ENCODE measurements at places on chromosomes 16 and 17.

DNA sequence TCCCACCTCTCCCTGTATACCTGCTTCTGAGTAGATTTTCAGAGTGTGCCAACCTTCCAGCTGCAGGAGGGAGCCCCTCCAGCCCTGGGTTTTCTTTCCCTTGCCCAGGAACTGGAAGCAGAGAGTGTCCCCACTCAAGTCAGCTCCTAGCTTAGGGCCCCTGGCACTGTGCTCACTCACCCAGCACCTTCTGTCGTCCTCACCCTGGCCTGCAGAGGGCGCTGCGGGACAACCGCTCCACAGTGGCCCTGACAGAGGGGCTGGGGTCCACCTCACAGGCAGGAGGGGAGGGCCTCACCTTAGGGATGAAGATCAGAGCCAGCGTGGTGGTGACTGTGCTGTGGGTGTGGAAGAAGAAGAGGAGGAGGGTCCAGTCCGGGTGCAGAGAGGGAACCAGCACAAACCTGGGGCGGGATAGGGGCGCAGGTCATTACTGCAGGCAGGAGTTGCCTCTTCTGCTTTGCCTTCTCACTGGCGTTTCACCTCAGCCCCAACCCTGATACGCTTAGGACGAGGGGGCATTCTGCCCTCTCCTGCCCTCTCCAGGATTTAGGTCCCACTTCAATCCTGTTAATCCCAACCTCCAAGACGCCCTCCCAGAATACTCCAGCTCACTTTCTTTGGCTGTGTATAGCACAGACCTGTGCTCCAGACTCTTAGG lies 10.0 kb downstream of the GPR179 start:
- peak; percentile 78 for DNase-seq

DNA sequence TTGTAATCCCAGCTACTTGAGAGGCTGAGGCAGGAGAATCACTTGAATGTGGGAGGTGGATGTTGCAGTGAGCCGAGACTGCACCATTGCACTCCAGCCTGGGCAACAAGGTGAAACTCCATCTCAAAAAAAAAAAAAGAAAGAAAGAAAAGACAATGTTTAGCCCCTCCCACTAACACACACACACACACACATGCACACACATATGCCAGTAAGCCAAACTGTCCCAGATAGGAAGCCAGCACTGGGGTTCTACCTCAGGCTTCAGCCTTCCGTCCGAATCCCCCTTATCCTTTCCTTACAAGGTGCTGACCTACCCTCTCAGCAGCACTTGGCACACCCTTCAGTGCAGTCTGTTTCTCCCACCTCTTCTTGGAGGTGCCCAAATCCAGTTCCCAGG lies 8.7 kb upstream of the KCNH6 start:
- DNase-seq = no peak

DNA sequence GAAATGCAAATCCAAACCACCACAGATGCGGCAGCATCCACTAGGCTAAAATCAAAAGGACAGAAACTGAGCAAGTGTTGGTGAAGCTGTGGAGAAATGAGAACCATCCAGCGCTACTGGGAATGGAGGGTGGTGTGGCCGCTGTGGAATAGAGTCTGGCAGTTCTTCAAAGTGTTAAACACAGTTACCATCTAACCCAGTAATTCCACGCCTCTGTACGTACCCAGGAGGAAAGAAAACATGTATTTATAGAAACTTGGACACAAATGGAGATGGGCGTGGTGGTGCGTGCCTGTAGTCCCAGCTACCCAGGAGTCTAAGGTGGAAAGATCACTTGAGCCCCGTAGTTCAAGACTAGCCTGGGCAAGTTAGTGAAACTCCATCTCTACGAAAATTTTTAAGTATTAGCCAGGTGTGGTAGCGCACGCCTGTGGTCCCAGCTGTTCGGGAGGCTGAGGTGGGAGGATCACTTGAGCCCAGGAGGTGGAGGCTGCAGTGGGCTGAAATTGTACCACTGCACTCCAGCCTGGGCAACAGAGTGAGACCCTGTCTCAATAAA lies 11.6 kb downstream of the SLC25A10 start:
- no peak for DNase-seq

- no peak for DNase-seq
Observed at GRCh38 chr17:42868338-42868737, 17.3 kb downstream of the AOC3 start.

DNA sequence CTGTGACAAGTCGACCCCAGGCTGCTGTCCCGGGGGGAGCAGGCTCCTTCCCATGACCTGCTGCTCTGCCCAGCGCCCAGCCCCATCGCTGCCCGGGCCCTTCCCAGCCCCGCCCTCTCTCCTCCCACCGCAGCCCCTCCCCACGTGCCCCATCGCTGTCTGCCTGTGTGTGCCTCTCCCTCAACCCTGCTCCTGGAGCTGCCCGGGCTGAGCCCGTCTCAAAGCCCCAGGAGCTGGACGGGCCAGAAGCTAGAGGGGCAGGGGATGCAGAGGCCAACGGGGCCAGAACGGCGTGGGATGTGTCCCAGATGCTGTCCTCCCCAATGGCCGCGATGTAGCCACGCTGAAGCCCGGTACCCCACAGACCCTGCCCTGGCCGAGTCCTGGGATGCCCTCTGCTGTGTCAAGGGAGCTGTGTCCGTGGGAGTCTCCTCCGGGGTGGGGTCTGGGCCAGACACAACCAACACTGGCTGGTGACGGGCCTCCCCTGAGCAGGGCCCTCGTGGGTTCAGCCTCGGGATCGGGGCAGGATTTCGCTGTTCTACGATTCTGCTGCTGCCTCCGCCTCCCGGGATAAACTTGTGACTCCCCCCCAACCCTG lies 118.2 kb upstream of the ZNF750 start:
- no peak for DNase-seq
